Esophagus squamous epithelium (tissue), 5 donors: ENCODE measurements at places on chromosomes 11 and 22. TPM values are rescaled to one million over a fixed set of nuclear protein-coding genes. Genes with fewer than 3 reads are reported as not detected.

GRCh38 chr22:39522567-39523300 lies 2.4 kb downstream of the ATF4 start:
- no peak for DNase-seq

DNA sequence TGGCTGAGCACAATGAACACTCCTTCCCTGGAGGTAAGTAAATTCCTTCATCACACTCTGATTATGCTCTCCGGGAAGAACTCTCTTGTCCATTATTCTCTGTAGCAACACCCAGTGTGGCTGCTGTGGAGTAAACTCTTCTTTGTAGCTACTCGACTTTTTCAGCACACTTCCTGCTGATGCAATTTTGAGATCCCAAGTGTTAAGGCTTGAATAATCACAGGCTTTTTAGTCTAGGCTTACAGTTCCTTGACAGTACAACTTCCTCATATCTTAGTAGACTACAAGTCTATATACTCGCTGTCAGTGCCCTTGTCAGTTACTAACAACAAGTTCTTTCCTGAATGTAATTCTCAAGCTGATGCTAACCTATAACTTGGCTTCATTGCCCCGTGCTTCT lies 301.8 kb upstream of the API5 start:
- no peak for DNase-seq

The ANO9 gene
- 11.0 TPM for total RNA-seq

The CAVIN3 gene
- 65.0 TPM for total RNA-seq

GRCh38 chr11:86954269-86955110 lies 705 bp downstream of the FZD4 start:
- no peak for DNase-seq

DNA sequence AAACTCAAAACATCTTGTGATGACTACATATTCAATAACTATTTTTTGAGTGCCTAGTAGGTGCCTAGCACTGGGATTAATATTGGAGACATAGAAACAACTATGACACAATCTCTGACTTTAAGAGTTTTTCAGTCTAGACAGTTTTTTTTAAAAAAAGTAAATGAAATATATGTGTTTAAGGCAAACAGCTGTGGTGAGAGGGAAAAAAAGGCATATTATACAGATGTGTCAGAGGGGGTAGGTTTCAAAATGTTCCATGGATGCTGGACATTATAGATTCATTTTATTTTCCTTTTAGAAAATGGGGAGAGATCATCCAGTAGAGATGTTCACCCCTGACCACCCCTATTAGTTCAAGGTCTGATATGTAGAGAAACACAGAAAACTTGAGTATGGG lies 90.8 kb downstream of the LUZP2 start:
- DNase-seq, result no peak
